ENCODE measurements at places on chromosomes 2 and 18. TPM values are rescaled to one million over a fixed set of nuclear protein-coding genes. Genes with fewer than 3 reads are reported as not detected.

DNA sequence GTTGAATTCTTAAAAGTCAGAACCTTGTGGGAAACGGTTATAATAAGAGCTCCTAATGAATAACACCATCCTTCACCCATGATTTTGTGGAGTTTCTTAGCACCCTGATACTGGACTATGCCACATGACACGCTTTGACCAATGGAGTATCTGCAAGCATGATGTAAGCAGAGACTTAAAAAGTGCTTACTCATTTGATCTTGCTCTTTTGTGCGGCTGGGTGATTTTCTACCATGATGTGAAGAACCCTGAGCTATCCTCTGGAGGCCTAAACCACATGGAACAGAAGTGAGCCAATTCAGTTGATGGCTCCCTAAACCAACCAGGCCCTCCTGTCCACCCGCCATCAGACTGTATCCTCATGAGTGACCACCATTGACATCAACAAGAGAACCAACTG, 70.9 kb downstream of the TCF4 start:
- no peak for DNase-seq

COL4A3 gene
- 44.5 TPM for polyA plus RNA-seq

DNA sequence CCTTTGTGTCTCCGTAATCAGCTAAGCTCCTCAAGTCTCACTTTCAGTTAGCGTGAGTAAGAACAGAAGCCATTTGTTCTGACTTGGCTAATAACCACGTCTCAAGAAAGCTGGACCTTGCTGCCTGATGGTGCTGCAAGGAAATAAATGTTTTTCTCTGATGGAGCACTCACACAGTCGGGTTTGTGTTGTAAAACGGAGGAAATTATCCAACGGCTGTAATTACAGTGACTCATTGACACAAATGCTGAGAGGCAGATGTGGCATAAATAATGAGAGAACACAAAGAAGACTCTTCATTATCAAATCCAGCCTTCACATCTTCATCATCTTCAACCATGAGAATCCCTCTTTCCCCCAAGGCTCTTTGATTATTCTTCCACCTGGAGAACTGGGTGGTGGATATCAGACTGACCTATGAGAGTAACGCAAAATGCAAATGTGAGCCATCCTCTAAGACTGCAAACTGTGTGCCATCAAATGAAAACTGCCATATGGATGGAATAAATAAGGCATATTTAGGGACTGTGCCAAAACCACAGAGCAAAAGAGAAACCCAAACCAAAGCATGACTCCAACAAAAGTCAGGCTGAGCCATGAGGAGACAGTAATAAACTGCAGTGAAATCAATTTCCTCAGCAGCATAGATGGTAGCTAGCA, 252.6 kb downstream of the RND3 start:
- no peak for DNase-seq

EGR4 gene
- not detected for polyA plus RNA-seq

POTEI gene
- polyA plus RNA-seq: not detected

XPO1 gene
- polyA plus RNA-seq: 263 TPM

UGT1A3 gene
- polyA plus RNA-seq: not detected

- no peak for DNase-seq
Measured at GRCh38 chr2:99431587-99432275, 58.1 kb downstream of the REV1 start.

UGT1A4 gene
- not detected for polyA plus RNA-seq

GRCh38 chr2:151729415-151729811, 4.9 kb downstream of the NEB start:
- no peak for DNase-seq

GRCh38 chr2:119947535-119947934, 65.3 kb upstream of the EPB41L5 start:
- no peak for DNase-seq

DNA sequence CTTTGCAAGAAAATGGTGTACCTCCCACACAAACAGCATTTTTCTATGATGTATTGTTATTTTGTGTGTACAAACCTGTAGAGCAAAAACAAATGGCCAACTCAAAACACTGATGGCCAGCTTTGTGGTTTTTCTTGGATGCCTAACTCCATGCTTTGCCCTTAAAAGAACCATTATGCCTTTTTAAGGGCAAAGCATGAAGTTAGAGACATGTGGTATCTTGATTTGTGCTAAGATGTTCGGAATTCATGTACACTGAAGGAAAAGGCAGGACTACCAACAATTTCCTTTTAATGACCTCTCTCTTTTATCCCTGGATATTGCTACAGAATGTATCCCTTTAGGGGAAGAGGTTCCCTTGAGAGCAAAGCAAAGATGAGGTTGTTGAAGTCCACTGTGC, 273.6 kb downstream of the SCG2 start:
- DNase-seq: no peak

GRCh38 chr18:24725644-24726415, 265.4 kb downstream of the HRH4 start:
- DNase-seq: no peak

GRCh38 chr2:218659988-218660358, 490 bp downstream of the BCS1L start:
- no peak for DNase-seq

DNA sequence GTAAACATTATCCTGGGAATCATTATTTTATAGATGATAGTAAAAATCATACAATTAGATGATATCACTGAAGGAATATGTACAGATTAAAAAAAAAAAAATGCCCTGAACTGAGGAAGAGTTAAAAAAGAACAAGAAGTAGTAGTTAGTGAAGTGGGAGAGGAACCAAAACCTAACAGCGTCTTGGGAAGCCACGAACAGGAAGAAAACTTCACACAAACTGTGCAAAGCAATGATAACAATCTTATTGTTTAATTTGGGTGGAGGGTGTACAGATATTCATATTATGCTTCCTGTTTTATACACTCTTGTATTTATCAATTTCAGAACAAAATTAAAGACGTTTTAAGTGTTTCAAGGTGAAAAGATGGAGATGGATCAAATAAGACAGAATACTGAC, 3.5 kb downstream of the HEATR5B start:
- no peak for DNase-seq
